ENCODE measurements at places on chromosomes 5 and 9. TPM values are rescaled to one million over a fixed set of nuclear protein-coding genes. Genes with fewer than 3 reads are reported as not detected.
A peak's percentile ranks its signal among the peaks of the same experiment; 100 is the strongest.

Gene GRIA1
- total RNA-seq, result 1.2 TPM

Gene PCDHA1
- total RNA-seq, result 0.09 TPM

Gene STOM
- 115 TPM for total RNA-seq

DNA sequence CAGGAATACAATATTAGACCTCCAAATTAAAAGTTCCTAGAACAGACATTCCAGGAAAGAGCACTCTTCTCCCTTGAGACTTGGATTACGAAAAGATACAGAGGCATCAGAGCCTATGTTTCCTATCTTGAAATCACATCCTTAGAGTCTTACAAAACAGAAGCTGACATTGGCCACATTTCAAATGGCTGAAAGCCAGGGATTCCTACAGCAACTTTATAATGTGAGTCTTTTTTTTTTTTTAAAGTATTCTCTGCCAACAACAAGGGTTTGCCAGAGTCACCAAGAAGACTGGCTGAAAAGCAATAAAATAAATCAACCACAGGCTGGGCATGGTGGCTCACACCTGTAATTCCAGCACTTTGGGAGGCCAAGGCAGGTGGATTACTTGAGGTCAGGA lies 63.1 kb downstream of the TRPM6 start:
- peak; percentile 38 for DNase-seq

Measured in fibroblast of the aortic adventitia (primary cell).